ENCODE measurements at places on chromosomes 3 and 15.

DNA sequence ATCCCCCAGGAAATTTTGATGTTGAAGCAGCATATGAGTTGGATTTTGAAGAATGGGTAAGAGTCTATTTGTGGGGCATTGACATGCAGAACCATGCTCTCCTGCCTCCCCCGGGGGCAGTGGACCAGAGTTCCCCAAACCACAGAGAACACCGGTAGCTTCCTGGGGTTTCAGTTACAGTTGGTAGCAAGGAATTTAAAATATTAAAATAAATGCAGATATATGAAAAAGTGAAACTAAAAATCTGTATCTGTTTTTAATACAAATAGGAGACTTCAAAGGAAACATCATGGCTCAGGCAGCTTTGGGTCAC is 37.4 kb downstream of the SLC9A9 start:
- DNase-seq, result no peak

DNA sequence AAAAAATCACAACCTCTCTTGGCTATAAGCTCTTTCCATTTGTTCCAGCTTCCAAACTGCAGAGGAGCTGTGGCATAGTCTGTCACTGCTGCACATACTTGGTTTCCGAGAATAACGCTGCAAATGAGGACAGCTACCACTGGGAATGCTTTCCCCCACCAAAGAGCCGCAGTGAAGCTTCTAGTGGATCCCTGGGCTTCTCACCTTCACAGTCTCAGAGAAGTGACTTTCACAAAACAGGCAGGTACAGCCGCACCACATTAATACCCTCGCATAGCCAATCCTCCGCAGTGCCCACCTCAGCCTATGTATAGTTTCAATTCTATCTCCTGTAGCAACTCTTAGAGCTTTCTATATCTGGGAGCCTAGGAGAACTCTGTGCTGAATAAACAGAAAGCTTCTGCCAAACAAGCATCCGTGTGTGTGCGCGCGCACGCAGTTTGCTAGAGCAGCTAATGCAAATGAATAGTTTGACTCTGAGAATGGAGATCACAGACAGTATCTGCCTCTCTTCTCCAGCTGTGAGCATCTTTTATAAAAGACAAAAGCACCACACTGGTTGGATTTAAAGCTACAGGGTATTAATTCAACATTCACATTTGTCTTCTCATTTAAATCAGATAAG is 81.9 kb upstream of the PLXND1 start:
- no peak for DNase-seq

- DNase-seq, result no peak
These were observed 480.5 kb downstream of the OTOL1 start for GRCh38 chr3:161977063-161977462.

DNA sequence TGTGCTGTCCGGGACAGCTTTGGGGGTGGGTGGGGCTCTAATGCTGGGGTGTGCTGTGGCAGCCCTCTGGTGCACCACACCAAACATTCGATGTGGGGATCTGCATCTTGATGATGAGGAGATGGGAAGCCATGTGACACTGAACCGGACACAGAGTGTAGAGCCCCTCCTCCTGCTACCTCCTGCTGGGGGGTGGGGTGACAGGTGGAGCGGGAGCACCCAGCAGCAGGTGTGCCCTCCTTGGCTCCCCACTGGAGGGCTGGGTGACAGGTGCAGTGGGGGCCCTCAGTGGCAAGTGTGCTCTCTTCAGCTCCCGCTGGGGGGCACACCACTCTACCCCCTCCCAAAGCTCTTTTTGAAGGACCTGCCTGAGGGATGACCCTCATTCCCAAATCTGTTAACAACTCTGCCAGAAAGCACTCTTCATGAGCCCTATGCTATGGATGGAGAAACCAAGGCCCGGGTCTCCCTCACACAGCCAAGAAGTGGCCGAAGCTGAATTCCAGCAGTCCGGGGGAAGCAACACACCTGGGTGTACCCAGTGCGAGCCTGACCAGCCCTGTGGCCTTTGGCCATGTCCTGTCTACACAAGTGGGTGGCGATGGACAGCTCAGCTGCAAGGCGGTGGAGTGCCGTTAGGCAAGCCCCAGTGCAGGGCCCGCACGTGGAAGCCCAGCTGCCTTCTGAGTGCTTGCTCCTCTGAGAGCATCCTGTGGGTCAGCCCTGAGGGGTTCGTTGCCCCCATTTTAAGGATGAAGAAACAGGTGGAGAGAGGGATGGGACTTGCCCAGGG is 609 bp upstream of the UROC1 start:
- DNase-seq, result no peak

DNA sequence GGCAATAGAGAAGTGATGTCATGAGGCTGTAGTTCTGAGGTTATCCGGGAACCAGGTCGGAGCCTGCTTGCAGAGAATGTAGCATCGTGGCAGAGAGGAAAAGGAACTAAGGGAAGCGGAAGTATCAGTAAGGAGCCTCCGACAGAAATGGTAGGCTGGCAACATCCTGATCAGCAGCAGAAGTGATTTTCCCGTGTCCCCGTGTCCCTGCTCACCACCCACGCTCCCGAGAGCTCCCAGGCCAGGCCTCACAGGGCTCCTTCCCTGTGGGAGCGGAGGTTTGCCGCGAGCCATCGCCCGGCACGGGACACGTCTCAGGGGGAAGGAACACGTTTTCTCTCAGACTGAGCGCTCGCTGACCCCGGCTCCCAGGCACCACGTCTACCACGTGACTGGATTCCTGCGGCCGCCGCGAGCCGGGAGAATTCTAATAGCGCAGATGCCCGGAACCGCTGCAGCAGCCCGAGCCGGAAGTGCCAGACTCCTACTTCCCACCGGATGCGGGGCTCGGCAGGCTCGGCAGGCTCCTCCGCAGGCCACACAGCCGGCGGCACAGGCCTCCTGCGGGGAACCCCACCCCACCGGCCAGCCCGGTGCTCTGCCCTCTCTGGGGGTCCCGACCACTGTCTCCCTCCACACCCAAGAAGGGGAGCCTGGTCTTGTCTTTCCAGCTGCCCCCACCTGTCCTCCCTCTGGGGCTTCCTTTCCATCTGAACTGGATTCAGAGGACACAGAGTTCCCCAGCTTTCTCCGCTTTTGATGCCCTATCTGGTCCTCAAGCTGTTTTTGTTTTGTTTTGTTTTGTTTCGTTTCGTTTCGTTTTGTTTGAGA is 99.3 kb downstream of the BDH1 start:
- DNase-seq, result peak; percentile 42

DNA sequence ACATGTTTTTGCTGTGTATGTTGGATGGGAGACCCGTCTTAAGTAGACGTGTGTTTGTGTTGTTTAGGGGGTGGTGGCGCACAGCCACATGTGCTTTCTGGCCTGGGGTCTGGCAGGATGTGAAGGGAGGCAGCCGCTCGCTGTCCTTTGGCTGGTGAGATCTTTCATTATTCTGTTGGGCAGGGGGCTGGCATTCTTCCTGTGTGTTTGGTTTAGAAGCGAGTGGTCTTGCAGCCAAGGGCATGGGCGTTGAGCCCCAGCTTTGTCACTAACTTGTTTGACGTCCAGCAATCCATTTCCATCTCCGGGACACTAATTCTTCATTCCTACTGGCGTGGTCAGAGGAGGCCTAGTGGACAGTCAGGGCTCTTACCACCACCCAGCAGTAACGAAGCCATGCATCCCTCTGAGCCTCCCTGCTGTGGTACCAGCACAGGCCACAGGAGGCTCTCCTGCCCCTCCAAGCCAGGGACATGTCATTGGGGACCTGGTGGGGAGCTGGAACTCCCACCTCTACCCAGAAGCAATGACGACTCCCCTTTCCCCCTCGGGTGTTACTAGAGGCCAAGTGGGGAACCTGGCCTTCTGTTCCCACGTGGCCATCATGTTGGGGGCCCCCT is 10.7 kb downstream of the THSD4 start:
- DNase-seq, result no peak

GRCh38 chr3:142656575-142656974 is 60.4 kb downstream of the PLS1 start:
- no peak for DNase-seq

- DNase-seq, result no peak
These were observed 1038.7 kb downstream of the IGSF11 start for GRCh38 chr3:117995842-117996437.

DNA sequence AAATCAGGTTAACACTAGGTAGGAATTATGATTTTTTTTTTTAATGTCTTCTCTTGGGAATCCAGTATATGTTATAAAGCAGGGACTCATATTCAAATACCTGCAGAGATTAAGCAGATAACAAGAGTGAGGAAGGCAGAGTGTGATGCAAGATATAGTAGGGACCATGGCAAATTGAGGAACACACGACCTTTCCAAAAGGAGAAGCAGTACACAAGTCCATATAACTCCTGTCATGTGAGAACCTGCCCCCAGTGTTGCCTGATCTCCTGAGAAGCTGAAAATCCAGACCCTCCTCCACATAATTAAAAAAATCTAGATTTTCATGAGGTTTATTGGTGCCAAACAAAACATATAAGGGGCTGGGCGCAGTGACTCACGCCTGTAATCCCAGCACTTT is 3.6 kb downstream of the RFC4 start:
- DNase-seq, result no peak

DNA sequence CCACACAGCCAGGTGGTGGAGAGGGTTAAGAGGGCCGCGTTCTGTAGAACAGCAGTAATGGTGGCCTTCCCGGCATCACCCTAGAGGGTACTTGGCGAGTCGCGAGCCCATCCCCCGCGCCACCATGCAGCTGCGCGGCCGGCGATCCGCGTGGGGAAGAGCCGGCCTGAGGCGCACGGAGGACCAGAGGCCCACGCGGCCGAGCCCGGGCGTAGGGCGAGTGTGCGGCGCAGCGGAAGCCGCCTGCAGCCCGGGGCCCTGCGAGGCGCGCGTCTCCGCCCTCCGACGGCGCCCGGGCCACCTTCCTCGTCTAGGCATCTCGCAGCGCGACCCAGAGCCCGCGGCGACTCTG is 423 bp downstream of the TKT start:
- DNase-seq, result no peak

All from activated B cell treated with CpG ODN at 0.5 μM for 24 hours (primary cell).